ENCODE measurements at places on chromosomes 2 and 18. TPM values are rescaled to one million over a fixed set of nuclear protein-coding genes. Genes with fewer than 3 reads are reported as not detected.

The TGFA gene
- 22.6 TPM for total RNA-seq

The ZBTB7C gene
- total RNA-seq: under 0.01 TPM

The UGT1A10 gene
- total RNA-seq: not detected

The PRSS56 gene
- not detected for total RNA-seq

DNA sequence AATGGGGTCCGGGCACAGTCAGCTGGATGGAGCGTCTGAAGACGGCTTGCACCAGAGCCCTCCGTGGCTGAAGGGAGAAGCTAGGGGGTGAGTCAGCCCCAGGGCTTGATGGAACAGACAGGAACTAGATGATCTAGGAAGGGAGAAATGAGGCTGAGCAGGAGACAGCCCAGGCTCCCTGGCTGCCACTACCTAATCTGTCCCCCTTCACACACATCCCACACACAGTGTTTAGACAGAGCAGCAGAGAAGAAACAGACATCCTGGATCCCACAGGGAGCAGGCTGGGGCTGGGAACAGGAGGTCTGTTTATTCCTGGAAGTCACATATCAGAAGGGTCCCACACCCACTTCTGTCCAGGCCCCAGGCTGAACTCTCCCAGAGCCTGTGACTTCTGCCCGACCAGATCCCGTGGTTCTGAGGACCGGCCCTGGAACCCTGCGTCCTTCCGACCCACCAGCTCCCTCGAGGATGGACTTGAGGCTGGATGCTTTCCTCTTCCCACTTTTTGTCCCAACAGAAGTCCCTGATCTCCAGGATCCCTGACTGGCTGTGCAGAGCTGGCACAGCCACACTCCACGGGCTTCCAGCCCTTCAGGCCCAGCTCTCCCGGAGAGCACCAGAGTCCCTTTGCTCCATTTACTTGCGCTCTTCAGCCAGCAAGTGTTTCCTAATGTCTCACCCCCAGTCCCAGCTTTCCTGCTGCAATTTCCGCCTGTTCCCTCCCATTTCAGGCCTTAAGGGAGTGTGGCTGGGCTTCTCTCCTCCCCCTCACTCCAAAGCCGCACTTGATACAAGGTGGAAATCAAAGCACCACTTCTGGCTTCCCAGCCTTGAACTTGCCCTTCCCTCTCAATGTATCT lies 1.5 kb upstream of the GPBAR1 start:
- peak; percentile 74 for DNase-seq

- peak; percentile 23 for DNase-seq
These were observed 31.1 kb downstream of the NAB1 start for GRCh38 chr2:190679813-190680591.

DNA sequence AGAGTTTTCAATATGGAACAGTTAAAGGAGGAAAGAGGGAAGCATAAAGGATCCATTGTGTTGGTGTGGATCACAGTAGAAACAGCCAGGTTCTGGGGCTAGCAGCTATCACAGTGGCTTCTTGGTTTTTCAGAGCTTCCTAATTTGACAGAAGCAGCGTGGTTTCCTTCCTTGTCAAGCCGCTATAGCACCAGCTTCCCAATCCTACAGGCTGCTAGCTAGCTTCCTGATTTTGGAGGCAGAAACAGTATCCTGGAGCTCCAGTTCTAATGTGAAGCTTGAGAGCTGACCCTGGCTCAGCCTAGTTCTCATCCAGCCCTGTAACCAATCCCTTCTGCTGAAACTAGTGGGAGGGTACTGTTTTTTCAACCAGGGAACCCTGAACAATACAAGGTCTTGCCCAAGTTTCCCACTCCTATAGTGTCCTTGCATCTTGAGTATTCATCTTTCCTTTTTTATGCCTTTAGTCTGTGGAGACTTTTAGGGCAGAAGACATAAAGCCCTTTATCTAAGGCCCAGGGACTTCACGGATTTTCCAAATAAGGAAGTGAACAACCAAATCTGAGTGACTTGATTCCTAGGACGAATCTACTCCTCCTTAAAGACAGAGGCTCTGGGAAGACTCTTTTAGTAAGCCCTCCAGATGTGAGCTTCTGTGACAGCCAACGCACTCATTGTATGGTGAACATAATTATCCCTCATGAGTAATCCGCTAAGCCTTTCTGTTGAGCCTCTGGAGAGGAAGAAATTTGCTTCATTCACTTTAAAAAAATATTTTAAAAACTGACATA lies 33.8 kb downstream of the CCDC93 start:
- DNase-seq: no peak

DNA sequence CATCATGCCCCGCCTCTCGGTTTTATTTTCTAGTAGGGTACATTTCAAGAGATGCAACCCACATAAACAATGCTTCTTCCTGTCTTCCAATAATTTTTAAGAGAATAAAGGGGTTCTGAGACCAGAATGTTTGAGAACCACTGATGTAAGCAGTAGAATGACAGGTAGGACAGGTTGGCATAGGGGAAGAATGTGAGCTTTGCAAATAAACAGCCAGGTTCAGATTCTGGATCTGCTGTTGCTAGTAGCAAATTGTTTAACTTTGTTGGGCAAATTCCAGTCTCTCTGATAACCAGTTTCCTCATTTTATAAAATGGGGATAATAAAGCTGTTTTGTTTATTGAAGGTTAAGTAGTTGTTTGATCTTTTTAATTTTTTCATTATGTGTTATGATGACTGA lies 32.8 kb downstream of the SOCS6 start:
- DNase-seq: no peak

GRCh38 chr2:128409326-128410034 lies 90.8 kb upstream of the HS6ST1 start:
- DNase-seq: no peak

DNA sequence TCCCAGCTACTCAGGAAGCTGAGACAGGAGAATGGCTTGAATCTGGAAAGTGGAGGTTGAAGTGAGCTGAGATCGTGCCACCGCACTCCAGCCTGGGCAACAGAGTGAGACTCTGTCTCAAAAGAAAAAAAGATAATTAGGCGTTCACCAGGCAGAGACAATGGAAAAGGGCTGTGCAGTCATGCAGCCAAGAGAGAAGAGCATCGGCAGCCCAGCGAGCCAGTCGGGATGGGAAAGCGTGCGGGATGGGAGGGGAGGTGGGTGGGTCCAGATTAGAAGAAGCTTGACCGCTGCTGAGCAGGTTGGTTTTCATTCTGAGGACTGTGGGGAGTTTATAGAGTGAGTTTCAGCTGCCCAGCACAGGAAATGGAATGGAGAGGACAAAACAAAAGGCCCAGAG lies 15.0 kb upstream of the CYS1 start:
- no peak for DNase-seq

GRCh38 chr2:96977631-96978195 lies 8.7 kb downstream of the FAM178B start:
- DNase-seq: no peak

GRCh38 chr2:68784915-68785314 lies 50.3 kb downstream of the ARHGAP25 start:
- DNase-seq: peak; percentile 37

DNA sequence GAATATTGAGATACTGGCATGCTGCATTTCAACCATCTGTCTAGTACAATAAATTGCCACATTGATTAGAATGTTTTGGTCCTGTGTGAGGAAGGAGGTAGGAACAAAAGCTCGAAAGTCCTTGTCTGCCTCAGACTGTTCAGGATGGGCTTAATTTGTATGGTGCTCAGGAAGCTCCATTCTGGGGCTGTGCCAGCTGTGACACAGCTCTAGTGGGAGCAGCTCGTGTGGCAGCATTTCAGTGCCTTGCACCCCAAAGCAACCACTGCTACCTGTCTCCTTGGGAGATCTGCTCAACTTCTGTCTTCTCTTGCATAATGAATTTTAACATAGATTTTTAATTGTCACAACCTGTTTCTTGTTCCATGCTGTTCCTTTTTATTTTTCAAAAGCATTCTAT lies 144.4 kb upstream of the THUMPD2 start:
- DNase-seq: no peak

- no peak for DNase-seq
These were observed 2.2 kb downstream of the TWIST2 start for GRCh38 chr2:238850091-238850490.

- DNase-seq: no peak
These were observed 77.3 kb upstream of the ATG16L1 start for GRCh38 chr2:233174137-233174536.

DNA sequence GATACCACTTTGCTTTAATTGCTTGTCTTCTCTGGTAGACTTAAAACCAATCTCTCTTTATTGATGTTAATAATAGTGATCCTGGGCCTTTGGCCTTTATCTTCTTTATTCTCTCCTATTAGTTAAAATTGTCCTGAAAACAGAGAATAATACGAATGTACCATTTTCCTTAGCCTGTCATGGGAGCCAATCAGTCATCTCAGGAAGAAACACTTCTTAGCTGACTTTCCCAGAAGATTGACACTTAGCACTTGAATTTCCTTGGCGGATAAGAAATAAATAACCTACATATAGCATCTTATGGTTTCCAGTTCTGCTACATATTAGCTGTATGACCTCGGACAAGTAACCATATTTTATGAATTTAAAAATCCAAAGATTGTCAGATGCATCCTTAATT lies 338.4 kb upstream of the SLC14A2 start:
- DNase-seq: no peak

GRCh38 chr2:119219873-119220272 lies 3.8 kb upstream of the STEAP3 start:
- no peak for DNase-seq

- DNase-seq: no peak
These were observed 12.6 kb upstream of the PROM2 start for GRCh38 chr2:95261602-95262001.

DNA sequence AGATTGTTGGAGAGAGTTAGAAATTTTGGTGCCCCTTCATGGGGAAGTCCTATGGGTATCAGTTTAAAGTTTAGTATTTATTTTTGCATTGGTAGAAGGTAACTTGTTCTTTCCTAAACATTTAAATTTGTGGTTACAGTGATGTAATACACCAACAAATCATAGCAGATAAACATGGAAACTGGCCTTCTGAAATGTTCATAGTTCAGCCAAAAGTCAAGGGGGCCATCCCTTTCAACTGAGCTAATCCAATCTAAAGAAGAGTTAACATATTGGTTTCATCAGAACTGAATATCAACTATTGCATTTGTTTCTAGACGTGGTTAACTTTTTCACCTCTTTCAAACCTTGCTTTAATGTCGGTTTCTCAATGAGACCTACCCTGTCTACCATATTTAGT lies 46.3 kb downstream of the PPP1R1C start:
- no peak for DNase-seq
